ENCODE measurements at places on chromosomes 3 and 15.

DNA sequence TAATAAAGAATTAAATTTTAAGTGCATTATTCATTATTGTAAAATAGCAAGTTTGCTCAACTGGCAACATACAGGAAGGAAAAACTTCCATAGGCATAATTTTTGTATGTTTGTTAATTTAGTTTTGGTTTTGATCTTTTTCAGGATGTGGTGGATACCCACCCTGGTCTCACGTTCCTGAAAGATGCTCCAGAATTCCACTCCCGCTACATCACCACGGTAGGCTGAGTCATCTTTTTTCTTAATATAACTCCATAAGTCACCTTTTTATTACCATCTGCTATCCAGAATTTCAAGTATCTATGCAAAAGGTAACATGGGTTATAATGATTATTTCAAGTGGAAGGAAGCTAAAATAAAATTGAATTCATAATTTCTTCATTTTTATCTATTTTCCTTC is 104.8 kb downstream of the PPP2R3A start:
- no peak for DNase-seq

- no peak for DNase-seq
Measured at GRCh38 chr3:157265931-157266330, 106.0 kb upstream of the CCNL1 start.

- DNase-seq: no peak
Measured at GRCh38 chr3:197297002-197297401, 1.4 kb downstream of the DLG1 start.

- no peak for DNase-seq
Measured at GRCh38 chr3:175670557-175670956, 811.4 kb downstream of the NAALADL2 start.

GRCh38 chr3:16199769-16200168 is 25.3 kb downstream of the GALNT15 start:
- no peak for DNase-seq

GRCh38 chr3:122678506-122678905 is 2.1 kb upstream of the PARP14 start:
- no peak for DNase-seq

DNA sequence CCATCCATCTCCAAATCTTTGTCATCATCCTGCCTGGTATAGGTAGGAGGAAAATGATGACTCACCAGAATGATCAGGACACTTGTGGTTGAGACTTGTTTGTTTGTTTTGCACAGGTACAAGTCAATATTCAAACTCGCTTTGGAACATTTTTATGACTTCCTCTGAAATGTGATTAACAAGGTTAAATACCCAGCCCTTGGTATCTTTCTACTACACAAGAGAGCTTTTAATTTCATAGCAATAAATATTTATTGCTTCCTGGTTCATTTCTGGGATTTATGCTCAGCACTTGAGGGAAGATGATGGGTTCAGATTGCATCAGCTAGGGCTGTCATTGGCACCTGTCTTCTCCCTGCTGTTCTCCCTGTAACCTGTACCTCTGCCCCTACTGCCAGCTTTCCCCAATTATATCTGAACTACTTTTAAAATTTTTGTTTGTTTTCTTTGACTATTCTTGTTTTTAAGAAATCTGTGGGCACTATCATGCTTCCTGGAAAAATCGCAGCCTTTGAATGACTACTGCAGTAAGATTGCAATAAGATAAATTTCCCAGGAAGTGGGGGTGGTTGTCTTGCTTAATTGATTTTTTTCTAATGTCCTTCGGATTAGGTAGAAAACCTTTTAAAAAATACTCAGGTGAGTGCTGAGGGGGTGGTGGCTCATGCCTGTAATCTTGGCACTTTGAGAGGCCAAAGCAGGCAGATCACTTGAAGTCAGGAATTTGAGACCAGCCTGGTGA is 24.3 kb upstream of the GCNT3 start:
- DNase-seq: no peak

- no peak for DNase-seq
Measured at GRCh38 chr3:12175844-12176453, 17.2 kb upstream of the TIMP4 start.

GRCh38 chr3:126137490-126138130 is 42.8 kb downstream of the ALDH1L1 start:
- no peak for DNase-seq

DNA sequence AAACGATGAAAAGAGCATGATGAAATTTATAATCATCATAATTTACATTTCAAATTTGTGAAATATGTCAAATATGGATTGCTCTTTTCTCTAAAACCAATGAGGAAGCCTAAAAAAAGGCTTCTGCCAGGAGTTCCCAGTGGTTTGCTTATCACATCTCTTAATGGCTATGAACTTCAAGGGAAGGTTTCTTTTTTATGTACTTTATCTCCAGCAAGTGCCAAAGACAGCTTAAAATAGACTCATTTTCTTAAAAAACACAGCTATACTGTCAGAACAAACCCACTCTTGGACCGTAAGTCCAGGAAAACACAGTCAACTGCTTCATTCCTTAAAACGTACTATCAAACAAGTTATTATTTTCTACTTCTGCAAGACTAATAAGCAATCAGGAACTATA is 80.2 kb downstream of the DLG1 start:
- no peak for DNase-seq
